ENCODE measurements at places on chromosomes 1 and 21. TPM values are rescaled to one million over a fixed set of nuclear protein-coding genes. Genes with fewer than 3 reads are reported as not detected.

GRCh38 chr1:109142260-109142659 lies 28.3 kb downstream of the ELAPOR1 start:
- no peaks in the 10 kb centered on the region for H3K36me3 ChIP-seq
- no peak for DNase-seq
- H3K27ac ChIP-seq: no peak overlapping the region
- H3K4me1 ChIP-seq: no peaks in the 10 kb centered on the region

DNA sequence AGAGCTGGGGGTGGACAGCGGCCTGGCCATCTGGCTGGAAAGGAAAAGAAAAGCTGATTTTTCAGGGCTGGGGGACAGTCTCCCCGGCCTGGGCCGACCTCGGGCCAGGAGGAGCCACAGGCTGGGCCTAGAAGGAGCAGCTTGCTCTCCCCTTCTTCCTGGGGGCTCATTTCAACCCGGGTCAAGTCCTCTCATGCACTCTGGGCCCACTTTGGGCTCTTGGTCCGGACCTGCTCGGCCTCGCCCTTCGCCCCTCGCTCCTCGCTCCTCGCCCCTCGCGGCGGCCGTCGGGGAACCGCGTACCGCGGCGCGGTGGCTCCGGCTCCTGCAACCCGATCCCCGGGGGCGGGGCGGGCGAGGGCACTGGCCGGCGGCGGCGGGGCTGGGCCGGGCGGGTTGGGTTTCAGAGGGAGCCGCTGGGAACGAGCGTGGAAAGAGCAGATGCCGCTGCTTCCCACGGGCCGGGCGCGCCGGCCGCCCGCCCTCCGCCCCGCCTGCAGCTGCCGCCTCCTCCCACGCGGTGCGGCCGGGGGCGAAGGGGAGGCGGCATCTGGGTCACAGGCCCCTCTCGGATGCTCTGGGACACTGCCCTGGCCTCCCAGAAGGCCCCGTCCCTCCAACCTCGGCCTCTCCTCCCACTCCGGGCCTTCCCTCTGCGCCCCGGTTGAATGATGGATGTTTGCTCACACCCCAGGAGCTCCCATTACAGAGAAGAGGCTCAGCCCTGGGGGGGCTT lies 6.6 kb downstream of the HEYL start:
- peak; percentile 57 for DNase-seq
- H3K27me3 ChIP-seq: peaks cover 42% of the 10 kb centered on the region
- H3K27ac ChIP-seq: no peak overlapping the region
- peaks cover 4% of the 10 kb centered on the region for H3K4me1 ChIP-seq

DNA sequence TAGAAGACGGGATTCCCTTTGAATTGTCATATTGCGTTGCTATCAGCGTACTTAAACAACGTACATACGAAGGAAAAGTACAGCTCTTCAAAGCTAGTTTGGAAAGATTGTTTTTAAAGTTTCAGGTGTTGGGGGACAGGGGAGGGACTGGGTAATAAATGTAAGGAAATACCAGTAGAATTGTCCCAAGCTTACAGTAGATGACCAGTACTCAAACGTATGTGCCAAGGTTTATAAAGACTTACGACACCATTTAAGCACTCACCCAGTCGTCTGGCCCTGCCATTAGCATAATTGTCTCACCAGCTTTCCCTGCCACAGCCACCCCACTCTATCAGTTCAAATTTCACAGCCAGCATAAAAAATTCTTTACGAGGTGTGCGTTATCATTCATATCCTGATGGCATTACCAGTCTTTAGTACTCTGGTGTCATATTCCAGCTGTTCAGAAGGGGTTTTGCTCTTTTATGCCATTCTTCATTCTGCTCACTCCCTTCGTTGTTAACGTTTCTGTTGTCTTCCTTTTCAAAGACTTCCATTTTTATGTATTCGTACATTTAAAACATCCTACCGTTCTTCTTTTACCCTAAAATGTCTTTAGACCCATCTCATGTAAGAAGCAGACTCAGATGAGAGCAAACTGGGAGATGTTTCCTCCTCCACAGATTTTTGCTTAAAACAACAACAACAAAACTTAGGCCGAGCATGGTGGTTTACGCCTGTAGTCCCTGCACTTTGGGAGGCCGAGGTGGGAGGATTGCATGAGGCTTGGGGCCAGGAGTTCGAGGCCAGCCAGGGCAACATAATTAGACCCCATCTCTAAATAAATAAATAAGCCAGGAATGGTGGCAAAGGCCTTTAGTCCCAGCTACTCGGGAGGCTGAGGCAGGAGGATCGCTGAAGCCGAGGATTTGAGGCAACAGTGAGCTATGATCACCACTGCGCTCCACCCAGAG lies 1.0 kb upstream of the HP1BP3 start:
- H3K27ac ChIP-seq: peak overlapping the region; percentile 95
- H3K4me1 ChIP-seq: peaks cover 9% of the 10 kb centered on the region
- no peaks in the 10 kb centered on the region for H3K36me3 ChIP-seq
- peak overlapping the region; percentile 84 for H3K4me3 ChIP-seq
- no peaks in the 10 kb centered on the region for H3K27me3 ChIP-seq

DNA sequence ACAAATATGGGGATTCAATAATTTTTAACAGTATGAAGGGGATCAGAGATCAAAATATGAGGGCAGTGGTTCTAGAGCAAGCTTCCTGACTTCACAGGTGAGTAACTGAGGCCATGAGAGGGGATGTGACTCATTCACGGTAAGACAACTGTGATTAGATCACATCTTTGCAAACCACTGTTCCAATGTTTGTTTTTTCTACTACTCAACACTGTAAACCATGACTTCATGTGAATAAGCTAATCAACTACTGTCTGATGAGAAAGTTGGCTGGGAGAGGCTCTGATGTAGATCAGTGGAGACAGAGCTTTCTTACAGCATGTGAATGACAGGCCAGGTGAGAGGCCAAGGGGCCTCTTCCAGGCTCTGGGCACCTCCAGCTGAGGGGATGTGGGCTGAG lies 84.7 kb downstream of the BRINP2 start:
- no peaks in the 10 kb centered on the region for H3K36me3 ChIP-seq
- H3K4me1 ChIP-seq: peaks cover 4% of the 10 kb centered on the region
- no peak overlapping the region for H3K4me3 ChIP-seq
- peak; percentile 46 for DNase-seq

- no peaks in the 10 kb centered on the region for H3K36me3 ChIP-seq
- DNase-seq: peak; percentile 76
- no peaks in the 10 kb centered on the region for H3K4me1 ChIP-seq
- H3K4me3 ChIP-seq: no peak overlapping the region
- H3K27ac ChIP-seq: no peak overlapping the region
Measured at GRCh38 chr1:99737016-99737415, 29.4 kb downstream of the FRRS1 start.

- DNase-seq: peak; percentile 92
- no peak overlapping the region for H3K4me3 ChIP-seq
- no peaks in the 10 kb centered on the region for H3K36me3 ChIP-seq
- peaks cover 15% of the 10 kb centered on the region for H3K4me1 ChIP-seq
Measured at GRCh38 chr21:29187944-29188343, 57.5 kb downstream of the MAP3K7CL start.

BTG2 gene
- 12.2 TPM for polyA plus RNA-seq

GRCh38 chr21:41565550-41565949 lies 57.6 kb upstream of the TMPRSS2 start:
- no peak overlapping the region for H3K27ac ChIP-seq
- no peaks in the 10 kb centered on the region for H3K27me3 ChIP-seq
- DNase-seq: no peak

DNA sequence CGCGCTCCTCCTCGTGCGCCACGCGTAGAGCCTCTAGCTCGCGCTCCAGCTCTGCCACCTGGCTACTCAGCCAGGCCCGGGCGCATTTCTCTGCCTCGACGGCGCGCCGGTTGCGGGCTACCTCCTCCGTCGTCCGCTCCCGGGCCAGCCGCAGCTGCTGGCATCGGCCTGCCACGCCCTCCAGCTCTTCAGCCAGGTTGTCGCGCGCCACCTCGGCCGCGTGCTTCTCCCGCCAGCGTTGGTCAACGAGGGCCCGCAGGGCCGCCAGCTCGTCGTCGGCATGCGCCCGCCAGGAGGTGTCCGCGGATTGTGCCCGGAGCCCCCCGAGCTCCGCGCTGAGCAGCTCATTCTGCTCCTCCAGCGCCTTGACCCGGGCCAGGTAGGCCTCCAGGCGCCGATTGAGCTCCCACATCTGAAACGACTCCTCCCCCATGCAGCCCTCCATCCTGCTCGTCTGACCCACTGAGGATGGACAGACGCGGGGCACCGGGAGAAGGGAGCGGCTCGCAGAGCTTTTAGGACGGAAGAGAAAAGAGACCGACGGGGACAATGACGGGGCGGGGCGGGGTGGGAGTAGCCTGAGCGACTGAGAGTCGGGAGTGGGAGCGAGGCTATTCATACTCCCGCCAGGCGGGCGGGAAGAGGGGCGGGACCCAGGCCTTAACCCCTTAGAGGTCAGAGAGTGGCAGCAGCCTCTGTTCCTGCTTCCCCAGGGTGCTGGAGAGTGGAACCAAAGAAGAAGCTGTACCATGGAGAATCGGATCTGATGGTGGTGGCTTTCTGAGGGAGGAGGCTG lies at the start of gene NES:
Gene NES (minus strand): TSS at position 588 of the 796 bp plus-strand sequence. CDS start 143 bp downstream, at position 445.
- peak; percentile 60 for DNase-seq
- peaks cover 21% of the 10 kb centered on the region for H3K4me1 ChIP-seq
- peak within 1 kb of the TSS; percentile 72 for H3K4me3 ChIP-seq
- no peaks in the 10 kb centered on the region for H3K27me3 ChIP-seq

LRRN2 gene
- not detected for polyA plus RNA-seq

GRCh38 chr1:108000620-108001111 lies 35.7 kb upstream of the VAV3 start:
- H3K27me3 ChIP-seq: no peaks in the 10 kb centered on the region
- no peaks in the 10 kb centered on the region for H3K36me3 ChIP-seq
- peak; percentile 83 for DNase-seq
- no peak overlapping the region for H3K27ac ChIP-seq
- peaks cover 2% of the 10 kb centered on the region for H3K4me1 ChIP-seq

DNA sequence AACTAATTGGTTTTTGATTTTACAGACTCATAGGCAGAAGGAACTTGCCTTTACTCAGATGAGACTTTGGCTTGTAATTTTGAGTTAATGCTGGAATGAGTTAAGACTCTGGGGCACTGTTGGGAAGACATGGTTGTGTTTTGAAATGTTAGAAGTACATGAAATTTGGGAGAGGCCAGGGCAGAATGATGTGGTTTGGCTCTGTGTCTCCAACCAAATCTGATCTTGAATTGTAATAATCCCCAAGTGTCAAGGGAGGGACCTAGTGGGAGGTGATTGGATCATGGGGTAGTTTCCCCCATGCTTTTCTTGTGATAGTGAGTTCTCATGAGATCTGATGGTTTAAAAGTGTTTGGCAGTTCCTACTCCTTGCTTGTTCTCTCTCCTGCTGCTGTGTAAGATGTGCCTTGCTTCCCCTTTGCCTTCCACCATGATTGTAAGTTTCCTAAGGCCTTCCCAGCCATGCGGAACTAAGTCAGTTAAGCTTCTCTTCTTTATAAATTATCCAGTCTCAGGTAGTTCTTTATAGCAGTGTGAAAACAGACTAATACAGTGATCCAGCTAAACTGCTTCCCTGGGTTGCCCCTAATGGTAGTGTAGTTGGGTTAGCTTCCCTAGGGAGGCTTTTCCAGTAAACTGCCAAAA lies 10.2 kb downstream of the CPT2 start:
- no peak overlapping the region for H3K4me3 ChIP-seq
- no peaks in the 10 kb centered on the region for H3K27me3 ChIP-seq
- no peaks in the 10 kb centered on the region for H3K4me1 ChIP-seq
- no peak for DNase-seq

KIF17 gene
- polyA plus RNA-seq: 3.0 TPM

GRCh38 chr21:29396951-29397455 lies 98.3 kb downstream of the BACH1 start:
- no peak for DNase-seq
- H3K36me3 ChIP-seq: no peaks in the 10 kb centered on the region
- H3K27ac ChIP-seq: no peak overlapping the region
- no peaks in the 10 kb centered on the region for H3K4me1 ChIP-seq
- H3K27me3 ChIP-seq: no peaks in the 10 kb centered on the region
- H3K4me3 ChIP-seq: no peak overlapping the region

- H3K4me3 ChIP-seq: no peak overlapping the region
- peak; percentile 45 for DNase-seq
- H3K4me1 ChIP-seq: peaks cover 17% of the 10 kb centered on the region
- no peaks in the 10 kb centered on the region for H3K27me3 ChIP-seq
- peaks cover 10% of the 10 kb centered on the region for H3K36me3 ChIP-seq
Measured at GRCh38 chr1:226643177-226643576, 94.6 kb downstream of the STUM start.

SPRR1B gene
- polyA plus RNA-seq: not detected

TRIM17 gene
- 0.12 TPM for polyA plus RNA-seq

SHISAL2A gene
- not detected for polyA plus RNA-seq

- no peak for DNase-seq
- no peak overlapping the region for H3K27ac ChIP-seq
- H3K27me3 ChIP-seq: peaks cover 6% of the 10 kb centered on the region
- no peaks in the 10 kb centered on the region for H3K4me1 ChIP-seq
Measured at GRCh38 chr1:226480461-226480860, 68.1 kb upstream of the STUM start.

C1orf105 gene
- polyA plus RNA-seq: not detected

GRCh38 chr1:107572674-107573211 lies 392.2 kb downstream of the VAV3 start:
- DNase-seq: peak; percentile 75
- H3K4me3 ChIP-seq: no peak overlapping the region
- H3K27ac ChIP-seq: no peak overlapping the region
- H3K36me3 ChIP-seq: no peaks in the 10 kb centered on the region

DNA sequence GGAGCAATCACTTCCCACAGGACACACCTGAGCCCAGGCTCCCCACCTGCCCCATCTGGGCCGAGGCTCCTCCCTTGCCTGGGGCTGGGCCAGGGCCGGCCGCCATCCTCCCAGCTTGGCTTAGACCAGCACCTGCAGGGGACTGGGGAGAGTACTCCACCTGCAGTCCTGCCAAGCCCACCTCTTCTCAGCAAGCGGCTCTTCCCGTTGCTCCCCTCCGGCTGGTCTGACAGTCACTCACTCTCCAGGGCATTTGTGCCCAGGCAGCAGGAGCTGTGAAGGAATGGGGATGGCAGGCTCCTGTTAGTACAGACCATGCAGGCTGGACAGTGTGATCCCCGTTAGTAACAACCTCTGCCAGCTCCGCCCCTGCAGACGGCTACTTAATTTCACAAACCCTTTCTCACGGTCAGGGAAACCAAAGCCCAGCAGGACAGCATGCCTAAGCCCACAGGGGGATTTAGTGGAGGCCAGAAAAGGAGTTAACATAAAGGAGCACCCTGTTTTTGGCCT lies at the start of gene FYB2:
Gene FYB2 (minus strand): TSS at position 18 of the 513 bp plus-strand sequence. CDS start 114 bp downstream, outside the sequence.
- H3K27ac ChIP-seq: no peak within 1 kb of the TSS
- H3K4me1 ChIP-seq: peaks cover 4% of the 10 kb centered on the region
- H3K27me3 ChIP-seq: no peaks in the 10 kb centered on the region
- DNase-seq: no peak
- H3K4me3 ChIP-seq: no peak within 1 kb of the TSS

- no peak for DNase-seq
- H3K4me1 ChIP-seq: no peaks in the 10 kb centered on the region
- H3K27me3 ChIP-seq: no peaks in the 10 kb centered on the region
- H3K4me3 ChIP-seq: no peak overlapping the region
- H3K27ac ChIP-seq: no peak overlapping the region
- no peaks in the 10 kb centered on the region for H3K36me3 ChIP-seq
Measured at GRCh38 chr1:197638316-197638715, 137.0 kb downstream of the DENND1B start.

- H3K27ac ChIP-seq: no peak overlapping the region
- DNase-seq: no peak
- no peak overlapping the region for H3K4me3 ChIP-seq
Measured at GRCh38 chr1:8652467-8653046, 164.9 kb downstream of the RERE start.
